Right cardiac atrium (tissue), 5 donors: ENCODE measurements at places on chromosomes 16 and 17. TPM values are rescaled to one million over a fixed set of nuclear protein-coding genes. Genes with fewer than 3 reads are reported as not detected.

Gene NKD1
- 0.68 TPM for polyA plus RNA-seq

Gene LRRC75A
- 0.63 TPM for polyA plus RNA-seq

Gene HBA2
- polyA plus RNA-seq, result 5.2 TPM

Gene TBC1D3I
- not detected for polyA plus RNA-seq

Gene SLC52A1
- polyA plus RNA-seq, result not detected

Gene PTX4
- 0.09 TPM for polyA plus RNA-seq

Gene CCL13
- polyA plus RNA-seq, result 2.0 TPM

Gene SULT1A3
- 10.0 TPM for polyA plus RNA-seq

Gene P2RX1
- polyA plus RNA-seq, result 1.1 TPM

Gene IGFBP4
- polyA plus RNA-seq, result 205 TPM

Gene SOX8
- polyA plus RNA-seq, result 1.5 TPM
